ENCODE measurements at places on chromosomes 13 and 19.

DNA sequence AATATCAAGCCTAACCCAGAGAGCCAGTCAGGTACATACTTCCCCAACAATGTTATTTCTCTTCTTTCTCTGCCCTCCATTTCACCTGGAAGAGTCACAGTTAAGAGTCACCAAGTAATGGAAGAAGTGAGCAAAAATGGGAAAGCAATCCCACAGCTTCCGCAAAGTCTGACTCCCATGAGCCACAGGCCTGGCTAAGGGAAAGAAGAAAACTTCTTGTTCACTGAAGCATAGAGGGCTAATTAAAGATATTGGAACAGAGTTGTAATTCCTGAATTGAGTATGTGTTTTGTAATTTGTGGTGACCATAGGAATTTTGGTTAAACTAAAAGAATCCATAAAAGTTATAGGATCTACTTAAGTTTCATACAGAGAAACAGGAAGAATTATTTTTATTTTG is 830.9 kb upstream of the PCDH20 start:
- no peak for DNase-seq

DNA sequence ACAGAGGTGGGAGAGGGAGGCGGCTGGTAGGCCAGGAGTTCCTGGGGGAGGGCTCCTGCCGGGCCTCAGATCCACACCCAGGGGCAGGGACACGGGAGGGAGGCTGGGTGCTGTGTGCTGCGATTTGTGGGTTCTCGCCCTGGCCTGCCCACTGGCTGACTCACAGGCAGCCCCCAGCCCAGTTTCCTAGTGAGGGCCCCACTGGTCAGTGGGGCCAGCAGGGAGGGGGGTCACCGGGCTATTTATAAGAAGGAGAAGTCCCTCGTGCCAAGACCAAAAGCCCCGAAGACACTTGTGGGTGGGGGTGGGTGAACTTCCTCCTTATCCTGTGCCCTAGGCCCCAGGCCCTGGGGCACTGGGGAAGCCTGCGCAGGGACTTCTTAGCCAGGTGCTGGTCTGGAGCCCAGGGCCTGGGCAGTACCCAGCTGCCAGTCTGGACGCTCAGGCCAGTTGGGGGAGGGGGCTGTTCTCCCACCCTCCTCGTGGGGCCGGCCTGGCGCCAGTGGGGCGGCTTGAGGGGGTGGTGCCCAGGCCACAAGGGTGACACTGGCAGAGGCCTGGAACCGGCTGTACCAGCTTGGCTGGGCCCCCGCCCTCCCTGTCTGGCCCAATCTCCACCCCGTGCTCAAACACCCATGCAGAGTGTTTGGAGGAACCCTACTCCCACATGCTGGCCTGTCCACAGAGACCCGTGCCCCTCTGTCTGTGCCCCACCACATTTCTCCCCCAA is 5.0 kb upstream of the JUNB start:
- no peak for DNase-seq

- no peak for DNase-seq
Observed at GRCh38 chr19:1874554-1875185, 10.6 kb downstream of the ABHD17A start.

GRCh38 chr13:59691501-59692066 is 472.1 kb downstream of the DIAPH3 start:
- DNase-seq, result no peak

- DNase-seq, result no peak
Observed at GRCh38 chr19:48484931-48485612, 15.9 kb downstream of the CYTH2 start.

GRCh38 chr19:4198467-4199126 is 16.1 kb downstream of the ANKRD24 start:
- DNase-seq, result no peak

GRCh38 chr13:32736648-32737047 is 150.4 kb downstream of the PDS5B start:
- no peak for DNase-seq

GRCh38 chr19:56301886-56302620 is 12.6 kb downstream of the ZSCAN5A start:
- DNase-seq, result no peak

DNA sequence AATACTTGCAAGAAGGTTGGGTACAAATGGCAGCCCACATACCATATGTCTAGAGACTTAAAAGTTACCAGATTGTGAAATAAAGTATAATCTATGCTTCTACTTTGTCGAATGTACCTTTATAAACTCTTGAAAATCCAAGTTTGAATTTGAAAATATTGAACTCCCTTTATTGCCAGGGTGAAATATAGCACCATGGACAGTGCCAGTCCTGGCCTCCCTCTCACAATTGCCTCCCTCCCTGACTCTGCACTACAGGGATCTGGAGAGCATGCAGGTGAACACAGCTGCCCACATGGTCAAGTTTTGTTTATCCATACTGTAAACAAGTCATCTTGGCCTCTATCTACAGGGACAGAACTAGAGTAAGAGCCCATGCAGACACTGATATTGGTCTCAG is 394.1 kb upstream of the SLITRK6 start:
- no peak for DNase-seq

- no peak for DNase-seq
Observed at GRCh38 chr13:64688893-64689677, 2541.1 kb downstream of the PCDH9 start.

- DNase-seq, result no peak
Observed at GRCh38 chr13:40597735-40598365, 68.6 kb downstream of the FOXO1 start.

GRCh38 chr13:23087880-23088279 is 92.9 kb upstream of the SGCG start:
- DNase-seq, result peak; percentile 45

All from iPS DF 6.9 (cell line).